ENCODE measurements at places on chromosomes 16 and 17.
A peak's percentile ranks its signal among the peaks of the same experiment; 100 is the strongest.

DNA sequence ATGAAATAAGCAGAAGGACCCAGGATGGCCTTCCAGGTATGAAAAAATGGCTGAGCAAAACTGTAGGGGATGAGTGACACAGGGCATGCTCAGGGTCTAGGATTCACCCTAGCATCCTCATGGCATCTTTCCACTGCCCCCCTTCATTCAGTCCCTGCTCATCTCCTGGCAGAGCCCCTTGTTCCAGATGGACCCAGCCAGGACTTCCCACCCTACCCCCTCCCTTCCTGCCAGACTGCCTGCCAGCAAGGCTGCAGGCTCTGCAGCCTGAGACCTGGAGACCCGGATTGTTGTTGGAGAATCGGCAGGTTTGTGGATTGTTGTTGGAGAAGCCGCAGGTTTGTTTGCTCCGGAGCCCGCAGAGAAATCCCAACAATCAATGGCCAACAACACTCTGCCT lies 6.6 kb downstream of the SEZ6 start:
- no peak for DNase-seq

- no peak for DNase-seq
Measured at GRCh38 chr17:77679589-77679988, 278.9 kb upstream of the TNRC6C start.

GRCh38 chr17:46986366-46986765 lies 7.3 kb upstream of the RPRML start:
- DNase-seq = no peak

DNA sequence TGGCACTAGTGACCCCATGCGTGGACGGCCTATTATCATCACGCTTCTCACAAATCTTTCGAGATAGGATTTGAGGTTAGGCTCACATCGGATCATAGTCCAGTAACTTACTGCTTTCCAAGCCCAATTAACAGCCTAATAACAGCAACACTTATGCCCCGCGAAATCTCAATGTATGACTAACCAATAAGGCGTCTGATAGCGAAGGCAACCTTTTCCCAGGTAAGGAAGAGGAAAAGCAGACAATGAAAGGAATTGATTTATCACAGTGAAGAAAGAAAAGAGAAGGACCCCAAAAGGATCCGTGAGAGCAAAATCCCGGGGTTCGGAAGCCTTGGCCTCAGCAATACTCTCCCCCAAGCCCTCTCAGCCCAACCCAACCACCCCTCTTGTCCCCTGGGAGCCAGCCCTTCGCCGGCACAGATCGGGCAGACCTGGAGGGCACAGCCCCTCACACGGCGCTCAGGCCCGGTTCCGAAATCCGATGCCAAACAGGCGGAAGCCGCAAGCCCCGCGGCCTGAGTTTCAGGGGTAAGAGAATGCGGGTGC lies 534 bp downstream of the GPATCH8 start:
- DNase-seq = peak; percentile 8

DNA sequence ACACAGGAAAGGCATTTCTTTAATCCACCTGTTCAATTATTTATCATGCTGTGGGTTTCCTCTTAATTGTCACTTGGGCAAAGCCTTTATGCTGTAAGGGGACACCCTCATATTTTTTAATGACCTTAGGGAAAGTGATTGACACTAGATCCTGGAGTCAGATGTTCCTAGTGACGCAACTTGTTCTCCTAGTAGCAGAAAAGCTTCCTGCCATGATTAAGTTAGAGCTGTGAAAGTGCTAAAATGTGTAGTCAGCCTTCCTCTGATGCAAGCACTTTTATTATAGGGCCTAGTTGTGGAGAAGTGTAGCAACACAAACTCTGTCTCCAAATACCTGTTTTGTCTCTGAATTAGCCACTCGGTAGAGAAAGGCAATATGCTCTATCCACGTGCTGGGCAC lies 12.3 kb downstream of the TMEM100 start:
- no peak for DNase-seq

- DNase-seq = no peak
Measured at GRCh38 chr16:23950291-23950894, 114.6 kb downstream of the PRKCB start.

DNA sequence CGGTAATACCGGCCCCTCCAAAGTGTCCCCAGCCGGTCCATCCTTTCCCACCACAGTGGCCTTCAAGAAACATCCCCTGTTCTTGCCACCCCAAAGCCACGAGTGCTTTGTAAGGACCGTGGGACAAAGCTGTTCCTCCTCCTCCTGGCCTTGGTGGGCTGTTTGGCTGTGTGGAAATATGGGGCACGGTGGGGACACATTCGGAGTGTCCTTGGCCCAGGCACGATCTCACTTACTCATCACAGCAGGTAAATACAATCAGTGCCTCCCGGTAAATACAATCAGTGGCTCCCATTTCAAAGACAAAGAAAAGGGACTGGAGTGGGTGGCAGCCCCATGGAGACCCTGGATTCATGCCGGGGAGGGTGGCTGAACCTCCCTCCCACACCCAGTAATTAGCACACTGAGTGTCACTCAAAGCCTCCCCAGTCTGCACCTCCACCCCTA lies 10.4 kb downstream of the SCN4A start:
- no peak for DNase-seq

GRCh38 chr17:50162466-50163254 lies 3.1 kb upstream of the SGCA start:
- DNase-seq = no peak

DNA sequence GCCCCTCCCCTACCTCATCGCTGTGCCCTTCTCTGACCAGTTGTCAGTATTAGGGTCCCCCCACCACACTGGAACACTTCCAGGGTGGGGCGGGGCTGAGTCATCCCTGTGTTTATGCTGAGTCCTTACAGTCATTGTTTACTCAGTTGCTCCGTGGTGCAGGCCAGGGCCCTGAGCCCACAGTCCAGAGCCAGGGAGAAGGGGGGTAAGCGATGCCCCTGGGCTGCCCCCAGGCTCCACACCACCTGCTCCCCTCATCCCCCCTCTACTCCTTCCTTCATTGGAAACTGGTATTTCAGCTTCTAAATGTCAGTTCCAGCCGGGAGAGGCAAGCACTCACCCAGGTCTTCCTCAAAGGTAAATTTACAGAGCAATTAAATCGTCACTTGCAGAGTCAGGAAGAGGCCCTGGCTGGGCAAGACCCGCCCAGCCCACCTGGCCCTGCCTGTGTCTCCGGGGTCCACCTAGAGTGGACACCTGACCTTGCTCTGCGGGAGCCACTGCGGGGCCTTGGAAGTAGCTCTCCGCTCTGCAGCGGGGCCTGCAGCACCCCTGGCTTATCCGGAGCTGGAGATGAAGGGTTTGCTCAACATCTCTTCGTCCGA lies 4.8 kb downstream of the ATP2A3 start:
- no peak for DNase-seq

GRCh38 chr16:82439678-82440293 lies 187.0 kb upstream of the CDH13 start:
- no peak for DNase-seq

DNA sequence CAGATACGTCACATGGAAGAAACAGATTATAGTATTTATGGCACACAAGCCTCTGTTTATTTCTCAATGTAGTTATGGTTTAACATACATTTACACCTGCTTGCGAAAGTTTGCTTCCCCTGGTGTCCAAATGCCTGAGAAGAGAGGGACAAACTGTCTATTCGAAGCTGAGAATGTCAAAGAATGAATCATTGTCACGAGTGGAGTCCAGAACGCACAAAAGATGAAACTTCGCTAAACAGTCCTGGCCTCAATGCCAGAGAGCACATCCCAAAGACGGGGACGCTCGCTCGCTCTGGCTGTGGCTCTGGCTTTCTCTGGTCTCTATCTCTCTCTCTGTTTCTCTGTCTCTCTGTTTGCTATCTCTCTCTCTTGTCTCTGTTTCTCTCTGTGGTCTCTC lies 298.8 kb downstream of the FOXL1 start:
- DNase-seq = no peak

GRCh38 chr17:44095388-44095646 lies 24.8 kb downstream of the G6PC3 start:
- no peak for DNase-seq

- no peak for DNase-seq
Measured at GRCh38 chr17:78737332-78737731, 44.7 kb downstream of the CYTH1 start.

- no peak for DNase-seq
Measured at GRCh38 chr16:25693631-25694030, 1.9 kb downstream of the HS3ST4 start.

- no peak for DNase-seq
Measured at GRCh38 chr16:67883146-67883871, 1.4 kb upstream of the NRN1L start.

Measured in activated T-helper 1 cell treated with Interleukin-2 at 50 U/mL for 16 hours (primary cell).